ENCODE measurements at places on chromosomes 16 and 17.

DNA sequence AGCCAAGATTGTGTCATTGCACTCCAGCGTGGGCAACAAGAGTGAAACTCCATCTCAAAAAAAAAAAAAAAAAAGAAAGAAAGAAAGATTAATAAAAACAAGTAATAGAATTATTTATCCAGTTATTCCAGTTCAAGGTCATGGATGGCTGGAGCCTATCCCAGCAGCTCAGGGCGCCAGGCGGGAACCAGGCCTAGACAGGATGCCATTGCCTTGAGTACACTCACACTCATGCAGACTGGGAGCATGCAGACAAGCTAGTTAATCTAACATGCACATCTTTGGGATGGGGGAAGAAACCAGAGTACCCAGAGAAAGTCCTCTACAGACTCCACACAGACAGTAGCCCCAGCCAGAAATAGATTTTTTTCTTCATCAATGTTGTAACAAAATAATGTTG lies 17.9 kb downstream of the PDP2 start:
- peak; percentile 52 for DNase-seq

- no peak for DNase-seq
These were observed 48.7 kb downstream of the TEX14 start for GRCh38 chr17:58643147-58643546.

DNA sequence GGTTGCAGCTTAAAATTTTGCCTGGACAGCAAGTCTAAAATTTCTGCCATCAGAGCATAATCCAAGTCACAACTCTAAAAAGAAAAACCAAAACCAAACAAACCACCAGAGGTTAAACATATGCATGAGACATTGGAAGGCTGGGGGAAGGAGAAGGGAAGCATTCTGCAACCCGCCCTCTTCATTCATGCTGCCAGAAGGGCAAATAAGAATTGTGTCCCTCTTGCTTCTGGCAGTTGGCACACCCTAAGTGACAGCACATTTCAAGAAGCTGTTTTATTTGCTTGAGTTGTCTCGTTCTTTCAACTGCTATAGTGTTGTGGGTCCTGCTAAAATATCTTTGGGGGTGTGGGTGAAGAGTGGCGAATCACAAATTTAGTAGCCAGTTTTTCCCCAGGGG lies 99.6 kb downstream of the SKAP1 start:
- no peak for DNase-seq

DNA sequence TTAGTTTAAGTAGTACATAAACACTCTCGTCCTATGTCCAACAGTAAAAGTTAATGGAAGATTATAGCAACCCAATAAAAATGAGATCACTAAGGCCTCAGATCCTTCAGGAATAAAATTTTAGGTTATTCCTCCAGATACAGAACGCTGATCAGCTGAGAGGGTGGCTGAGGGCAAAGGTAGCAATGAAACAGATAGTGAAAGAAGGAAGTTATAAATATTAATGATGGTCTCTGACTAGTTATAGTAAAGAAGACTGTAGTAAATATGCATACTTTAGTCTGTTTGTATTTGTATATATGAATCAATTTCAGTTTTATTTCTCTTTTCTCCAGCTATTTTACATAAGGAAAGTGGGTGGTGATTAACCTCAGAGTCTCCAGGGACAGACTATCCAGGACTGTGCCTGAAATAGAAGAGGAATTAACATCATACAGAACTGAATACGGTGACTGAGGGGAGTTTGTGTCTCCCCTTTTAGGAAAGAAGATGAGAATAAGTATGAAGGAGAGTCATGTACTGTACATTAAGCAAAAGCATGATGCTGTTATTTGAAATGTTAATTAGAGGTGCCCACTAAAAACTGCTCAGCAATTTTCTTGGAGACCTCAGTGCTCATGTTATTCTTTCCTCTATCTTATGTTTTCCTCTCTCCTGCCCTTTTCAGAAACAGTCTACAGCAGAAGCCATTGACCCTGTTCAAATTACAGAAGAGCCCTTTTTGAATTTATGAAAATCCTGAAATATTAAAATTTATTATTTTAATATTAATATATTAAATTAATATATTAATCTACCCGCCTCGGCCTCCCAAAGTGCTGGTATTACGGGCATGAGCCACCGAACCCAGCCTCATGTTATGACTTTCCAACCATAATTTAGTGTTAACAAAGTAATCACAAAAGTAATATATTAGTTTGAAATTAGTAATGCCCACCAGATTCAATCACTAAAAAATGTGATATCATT lies 36.5 kb upstream of the DHRS7B start:
- no peak for DNase-seq

DNA sequence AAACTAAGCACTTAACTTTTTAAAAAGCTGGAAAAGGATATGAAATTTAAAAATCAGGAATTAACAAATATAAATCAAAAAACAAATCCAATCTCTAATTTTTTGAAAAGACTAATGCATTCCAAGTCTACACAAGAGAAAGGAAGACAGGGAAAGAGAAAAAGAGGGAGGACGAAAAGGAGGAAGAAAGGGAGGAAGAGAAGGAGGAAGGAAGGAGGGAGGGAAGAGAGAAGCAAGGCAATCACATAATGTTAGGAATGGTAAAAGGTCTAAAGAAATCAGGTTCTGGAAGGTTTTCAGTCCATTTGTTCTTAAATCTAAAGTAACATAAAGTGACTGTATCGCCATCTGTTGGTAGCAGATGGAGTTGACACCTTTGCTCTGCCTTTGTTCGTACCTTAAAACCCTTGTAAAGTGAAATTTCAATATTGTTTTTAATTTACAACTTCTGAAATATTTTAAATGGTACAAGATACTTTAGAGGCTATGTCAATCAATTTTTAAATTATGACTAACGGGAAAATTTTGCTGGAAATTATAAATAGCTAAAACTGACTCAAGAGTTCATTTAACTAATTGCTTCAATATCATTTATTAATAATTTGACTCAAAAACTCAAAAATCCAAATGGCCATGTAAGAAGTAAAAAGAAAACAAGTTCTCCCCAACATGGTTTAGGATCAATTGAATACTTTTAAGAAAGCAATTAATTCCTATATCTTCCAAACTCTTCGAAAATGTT lies 20.4 kb upstream of the CDYL2 start:
- DNase-seq, result no peak

DNA sequence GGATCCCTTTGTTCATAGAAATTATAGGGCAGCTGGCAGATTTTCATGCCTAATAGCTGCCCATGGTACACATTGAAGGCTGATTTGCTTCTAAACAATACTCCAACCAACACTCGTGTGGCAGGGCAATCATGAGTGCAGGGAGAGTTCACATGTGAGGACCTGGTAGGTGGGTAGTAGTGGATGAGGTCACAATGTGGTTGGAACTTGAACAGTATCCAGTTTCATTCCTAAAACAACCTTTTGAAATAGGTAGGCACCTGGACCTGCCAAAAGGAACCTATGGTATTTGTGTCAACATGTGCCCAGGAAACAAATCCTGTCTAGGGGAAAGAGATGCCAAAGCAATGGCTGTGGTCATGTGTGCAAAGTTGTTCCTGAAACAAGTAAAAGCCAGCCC lies 32.8 kb downstream of the CCL4 start:
- no peak for DNase-seq

DNA sequence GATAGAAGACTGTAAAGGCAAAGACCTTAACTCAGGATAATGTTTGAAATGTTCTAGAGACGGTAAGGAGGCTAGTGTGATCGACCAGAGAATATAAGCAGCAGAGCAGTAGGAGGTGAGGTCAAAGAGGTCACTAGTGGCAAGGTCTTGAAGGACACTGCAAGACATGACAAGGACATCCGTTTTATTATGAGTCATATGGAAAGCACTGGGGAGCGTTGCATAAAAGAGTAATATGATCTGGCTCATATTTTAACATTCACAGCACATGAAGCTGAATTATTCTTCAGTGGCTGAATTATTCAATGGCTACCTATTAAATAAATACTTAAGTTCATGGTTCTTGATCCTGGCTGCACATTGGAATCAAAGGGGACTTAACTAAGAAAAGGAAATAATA lies 123.7 kb downstream of the SOX9 start:
- no peak for DNase-seq

GRCh38 chr16:67531247-67531646 lies 2.6 kb downstream of the RIPOR1 start:
- no peak for DNase-seq

GRCh38 chr17:79500745-79501618 lies 109.9 kb downstream of the RBFOX3 start:
- DNase-seq, result no peak

DNA sequence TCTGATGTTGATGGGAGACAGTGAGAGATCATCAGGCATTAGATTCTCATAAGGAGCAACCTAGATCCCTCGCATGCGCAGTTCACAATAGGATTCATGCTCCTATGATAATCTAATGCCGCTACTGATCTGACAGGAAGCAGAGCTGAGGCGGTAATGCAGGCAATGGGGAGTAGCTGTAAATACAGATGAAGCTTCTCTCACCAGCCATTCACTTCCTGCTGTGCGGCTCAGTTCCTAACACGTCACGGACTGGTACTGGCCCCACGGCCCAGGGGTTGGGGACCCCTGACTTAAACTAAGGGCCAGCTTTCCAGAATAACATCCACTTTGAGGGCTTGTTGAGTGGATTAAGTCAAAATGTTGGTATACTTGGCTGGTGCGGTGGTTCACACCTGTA lies 2.6 kb upstream of the TMEM219 start:
- DNase-seq, result no peak

All from mucosa of gallbladder (tissue), 1 donor.